H9 (cell line): ENCODE measurements at places on chromosomes 16 and 17. TPM values are rescaled to one million over a fixed set of nuclear protein-coding genes. Genes with fewer than 3 reads are reported as not detected.
A peak's percentile ranks its signal among the peaks of the same experiment; 100 is the strongest.

MYADML2 gene
- 0.13 and 0.22 TPM in 2 replicates for total RNA-seq

SLC9A5 gene
- total RNA-seq: 7.5 and 9.1 TPM in 2 replicates

PIK3R5 gene
- 1.4 and 1.7 TPM in 2 replicates for total RNA-seq

DPEP1 gene
- total RNA-seq: 1.1 and 1.2 TPM in 2 replicates

- no peaks in the 10 kb centered on the region; the same call in 1 of the 2 replicates for H3K4me1 ChIP-seq
- H3K27me3 ChIP-seq: no peaks in the 10 kb centered on the region
- peaks cover 10% of the 10 kb centered on the region for H3K36me3 ChIP-seq
- H3K4me3 ChIP-seq: peak overlapping the region; percentile 70; the same call in 2 of the 3 replicates
- peak; percentile 91 for DNase-seq
- no peak overlapping the region for H3K27ac ChIP-seq
These were observed 419.4 kb downstream of the SOX9 start for GRCh38 chr17:72539981-72540897.

DNA sequence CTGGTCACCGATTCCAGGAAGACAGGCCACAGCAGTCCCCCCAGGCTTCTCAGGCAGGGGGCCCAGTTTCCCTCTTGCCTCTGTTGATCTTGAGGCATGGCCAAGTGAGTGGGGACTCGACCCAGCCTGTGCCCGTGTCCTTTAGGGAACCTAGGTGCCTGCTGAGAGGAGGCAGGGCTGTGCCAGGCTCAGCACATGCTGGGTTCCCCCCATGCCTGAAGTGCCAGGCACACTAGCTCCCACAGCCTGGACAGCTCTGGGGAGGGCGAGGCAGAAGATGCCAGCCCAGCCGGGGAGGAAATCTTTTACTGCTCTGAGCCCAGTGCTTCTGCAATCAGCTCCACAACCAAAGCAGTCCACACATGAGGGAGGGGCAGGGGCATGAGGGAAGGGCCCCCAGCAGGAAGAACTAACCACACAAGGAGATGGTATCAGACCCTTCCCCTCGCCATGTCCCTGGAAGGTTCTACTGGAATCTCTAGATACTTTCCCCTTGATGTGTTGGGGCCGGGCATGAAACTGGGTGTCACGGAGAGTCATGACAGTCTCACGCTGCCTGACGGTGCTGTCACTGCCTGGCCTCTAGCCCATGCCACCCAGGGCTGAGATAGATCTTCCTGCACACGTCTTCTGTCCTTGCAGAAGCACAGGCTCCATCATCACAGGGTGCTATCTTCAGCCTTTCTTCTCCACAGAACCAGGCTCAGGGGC, 25.5 kb downstream of the MYO18A start:
- peaks cover 17% of the 10 kb centered on the region for H3K4me1 ChIP-seq
- no peaks in the 10 kb centered on the region for H3K27me3 ChIP-seq
- DNase-seq: no peak
- no peaks in the 10 kb centered on the region; the same call in 2 of the 3 replicates for H3K36me3 ChIP-seq

- H3K4me3 ChIP-seq: no peak overlapping the region
- DNase-seq: no peak
- H3K4me1 ChIP-seq: peaks cover 9% of the 10 kb centered on the region; the same call in 1 of the 2 replicates
- H3K27ac ChIP-seq: no peak overlapping the region
These were observed 203.6 kb upstream of the CACNG3 start for GRCh38 chr16:24052329-24053098.

- no peak for DNase-seq
- no peaks in the 10 kb centered on the region for H3K27me3 ChIP-seq
- H3K27ac ChIP-seq: no peak overlapping the region
- peaks cover 8% of the 10 kb centered on the region; the same call in 1 of the 2 replicates for H3K4me1 ChIP-seq
- no peaks in the 10 kb centered on the region for H3K36me3 ChIP-seq
- H3K4me3 ChIP-seq: no peak overlapping the region
These were observed 59.6 kb downstream of the HS3ST4 start for GRCh38 chr16:25751230-25751835.

GRCh38 chr16:48597563-48598387, 12.2 kb downstream of the N4BP1 start:
- DNase-seq: no peak
- H3K27ac ChIP-seq: no peak overlapping the region
- H3K27me3 ChIP-seq: no peaks in the 10 kb centered on the region

DNA sequence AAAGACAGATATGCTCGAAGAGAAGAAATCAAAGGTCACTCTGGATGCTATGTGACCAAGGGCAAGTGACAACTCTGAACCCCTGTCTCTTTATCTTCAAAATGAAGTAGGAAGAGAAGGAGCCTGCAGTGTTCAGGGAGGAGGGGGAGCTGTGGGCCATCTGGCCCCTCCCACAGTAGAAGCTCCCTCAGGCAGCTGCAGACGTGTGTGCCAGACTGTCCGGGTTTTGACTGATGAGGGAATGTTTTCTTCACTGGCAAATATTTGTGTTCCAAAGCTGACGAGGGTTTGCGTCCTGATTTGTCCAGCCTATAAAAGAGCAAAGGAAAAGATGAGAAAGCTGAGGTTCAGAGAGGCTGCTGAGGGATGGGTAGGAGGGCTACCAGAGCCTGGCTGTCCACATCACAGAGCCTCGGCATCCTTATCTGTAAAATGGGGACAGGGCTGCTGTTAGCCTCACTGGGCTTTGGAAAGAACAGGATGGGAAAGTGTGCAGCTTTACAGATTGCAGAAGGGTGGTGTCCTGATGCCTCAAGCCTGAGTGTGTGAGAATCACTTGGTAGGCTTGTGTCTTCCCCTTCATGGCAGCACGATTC, 1.8 kb upstream of the GINS2 start:
- H3K4me1 ChIP-seq: no peaks in the 10 kb centered on the region; the same call in 1 of the 2 replicates
- DNase-seq: no peak
- H3K4me3 ChIP-seq: no peak overlapping the region
- H3K36me3 ChIP-seq: peaks cover 15% of the 10 kb centered on the region

GRCh38 chr17:79109584-79109983, 35.0 kb downstream of the ENGASE start:
- H3K27me3 ChIP-seq: no peaks in the 10 kb centered on the region
- no peaks in the 10 kb centered on the region for H3K4me1 ChIP-seq
- no peak overlapping the region for H3K4me3 ChIP-seq
- no peaks in the 10 kb centered on the region for H3K36me3 ChIP-seq
- DNase-seq: peak; percentile 61

DNA sequence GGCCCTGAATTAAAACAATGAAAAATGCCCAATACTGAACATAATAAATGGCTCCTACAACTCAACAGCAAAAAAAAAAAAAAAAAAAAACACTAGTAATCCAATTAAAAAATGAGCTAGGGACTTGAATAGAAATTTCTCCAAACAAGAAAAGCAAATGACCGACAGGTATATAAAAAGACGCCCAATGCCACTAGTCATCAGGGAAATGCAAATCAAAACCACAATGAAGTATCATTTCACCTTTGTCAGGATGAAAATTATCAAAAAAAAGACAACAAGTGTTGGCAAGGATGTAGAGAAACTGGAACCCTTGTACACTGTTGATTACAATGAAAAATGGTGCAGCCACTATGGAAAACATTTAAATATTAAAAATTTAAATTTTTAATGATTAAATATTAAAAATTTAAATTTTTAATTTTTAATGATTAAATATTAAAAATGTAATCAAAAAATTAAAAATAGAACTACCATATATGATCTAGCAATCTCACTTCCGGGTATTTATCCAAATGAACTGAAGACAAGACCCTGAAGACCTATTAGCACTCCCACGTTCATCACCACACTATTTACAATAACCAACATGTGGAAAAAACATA, 28.1 kb downstream of the BBS2 start:
- DNase-seq: no peak
- no peaks in the 10 kb centered on the region for H3K27me3 ChIP-seq
- H3K36me3 ChIP-seq: peaks cover 2% of the 10 kb centered on the region; the same call in 1 of the 2 replicates
- no peaks in the 10 kb centered on the region for H3K4me1 ChIP-seq
- H3K4me3 ChIP-seq: no peak overlapping the region
- no peak overlapping the region for H3K27ac ChIP-seq

DNA sequence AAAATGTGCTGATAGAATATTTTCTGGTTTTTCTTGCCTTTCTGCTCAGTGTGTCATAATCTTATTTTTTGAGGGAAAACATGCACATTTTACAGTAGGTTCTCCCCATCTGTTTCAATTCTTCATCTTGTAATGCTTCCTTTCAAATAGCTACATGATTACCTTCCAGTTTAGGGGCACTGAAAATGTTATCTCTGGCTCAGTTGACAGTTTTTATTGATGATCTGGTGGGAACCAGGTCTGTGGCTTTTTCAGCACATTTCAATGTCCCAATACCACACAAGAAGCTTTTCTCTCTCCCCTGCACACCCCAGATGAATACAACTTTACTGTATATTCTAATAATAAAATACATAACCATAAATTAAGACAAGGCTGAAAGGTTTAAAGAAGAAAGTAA, 36.5 kb downstream of the FTO start:
- H3K27ac ChIP-seq: no peak overlapping the region
- no peaks in the 10 kb centered on the region for H3K36me3 ChIP-seq
- peaks cover 3% of the 10 kb centered on the region; the same call in 1 of the 2 replicates for H3K4me1 ChIP-seq
